Putamen (tissue), 1 donor: ENCODE measurements at places on chromosomes 7 and 10.

- no peak for DNase-seq
These were observed 107.2 kb upstream of the TCF7L2 start for GRCh38 chr10:112842832-112843360.

DNA sequence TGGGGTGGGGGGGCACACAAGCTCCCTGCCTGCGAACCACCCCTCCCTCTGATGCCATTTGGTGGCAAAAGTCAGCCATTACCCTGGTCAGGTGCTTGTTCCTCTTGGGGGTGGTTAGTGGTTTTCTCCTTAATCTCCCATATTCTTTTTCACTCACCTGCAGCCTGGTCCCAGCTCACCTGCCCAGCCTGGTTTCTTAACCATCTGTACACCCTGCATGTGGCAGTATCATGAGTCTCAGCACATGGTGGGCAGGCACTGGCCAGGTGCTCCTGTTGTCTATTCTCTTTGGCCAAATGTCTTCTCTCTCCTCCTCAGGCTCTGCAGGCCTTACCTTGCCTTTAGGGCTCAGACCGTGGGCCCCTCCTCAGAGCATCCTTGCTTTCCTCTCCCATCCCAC lies 30.5 kb downstream of the OGDH start:
- DNase-seq = no peak

DNA sequence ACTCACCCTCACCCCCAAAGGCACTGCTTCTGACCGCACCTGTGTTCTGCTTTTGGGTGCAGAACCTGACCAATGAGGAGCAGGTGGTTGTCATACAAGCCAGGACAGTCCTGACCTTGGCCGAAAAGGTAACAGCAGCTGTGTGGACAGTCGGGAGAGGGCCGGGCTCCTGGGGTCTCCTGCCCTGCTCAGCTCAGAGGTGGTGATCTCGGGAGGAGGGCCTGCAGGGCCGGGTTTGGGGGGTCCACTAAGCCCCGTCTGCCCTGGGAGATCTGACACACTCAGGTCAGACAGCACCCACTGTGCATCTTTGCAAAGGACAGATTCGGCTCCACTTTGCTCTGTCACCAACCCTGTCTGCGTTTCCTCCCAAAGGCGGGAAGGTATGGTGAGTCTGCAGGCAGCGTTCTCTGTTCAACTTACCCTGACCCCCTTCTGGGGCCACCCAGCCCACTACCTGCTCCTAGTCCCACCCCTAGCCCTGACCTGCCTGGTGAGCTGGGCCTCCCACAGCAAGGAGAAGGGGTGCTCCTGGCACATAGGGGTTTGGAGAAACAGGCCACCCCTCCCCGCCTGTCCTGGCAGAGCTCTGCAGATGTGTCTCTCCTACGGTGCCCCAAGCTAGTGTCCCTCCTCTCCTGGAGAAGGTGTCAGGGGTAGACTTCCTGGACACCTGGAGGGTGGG lies 33.7 kb upstream of the DPYSL4 start:
- no peak for DNase-seq

GRCh38 chr7:139602143-139602722 lies 78.7 kb downstream of the CLEC2L start:
- peak; percentile 16 for DNase-seq

DNA sequence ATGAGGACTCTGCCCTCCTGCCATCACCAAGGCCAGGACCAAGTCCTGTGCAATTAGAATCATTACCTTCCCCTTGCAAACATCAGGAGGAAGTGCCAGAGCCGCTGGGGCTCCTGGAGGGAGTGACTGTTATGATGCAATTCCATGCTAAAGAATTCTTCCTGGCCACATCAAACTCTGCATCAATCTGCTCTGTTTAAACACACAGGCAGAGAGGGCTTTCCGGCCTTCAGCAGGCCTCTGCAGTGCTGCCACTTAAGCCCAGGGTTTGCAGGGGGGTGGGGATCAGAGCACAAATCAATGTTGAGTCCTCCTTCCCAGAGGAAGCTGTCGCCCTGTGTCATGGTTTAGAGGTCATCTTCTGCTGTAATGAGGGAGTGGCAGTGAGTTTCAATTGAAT lies 58.1 kb downstream of the CTBP2 start:
- DNase-seq = no peak

DNA sequence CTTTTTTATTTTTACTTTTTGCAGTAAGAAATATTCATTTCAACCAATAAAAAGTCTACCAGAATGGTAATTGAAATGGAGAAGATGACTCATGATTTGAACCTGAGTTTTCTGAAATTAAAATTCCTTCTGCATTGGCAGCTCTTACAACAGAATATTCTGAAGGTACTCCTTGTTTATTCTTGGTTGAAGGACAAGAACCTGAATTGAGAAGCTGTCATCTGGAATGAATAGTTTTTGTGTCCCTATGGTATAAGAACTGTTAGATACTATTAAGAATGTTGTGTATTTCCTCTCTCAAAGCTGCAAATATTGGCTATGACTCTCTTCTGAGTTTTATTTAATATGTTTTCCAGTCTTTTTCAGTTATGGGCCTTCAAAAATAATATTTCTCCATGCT lies 56.1 kb downstream of the CDK1 start:
- no peak for DNase-seq

- no peak for DNase-seq
These were observed 9.1 kb downstream of the WDR86 start for GRCh38 chr7:151400626-151401315.

DNA sequence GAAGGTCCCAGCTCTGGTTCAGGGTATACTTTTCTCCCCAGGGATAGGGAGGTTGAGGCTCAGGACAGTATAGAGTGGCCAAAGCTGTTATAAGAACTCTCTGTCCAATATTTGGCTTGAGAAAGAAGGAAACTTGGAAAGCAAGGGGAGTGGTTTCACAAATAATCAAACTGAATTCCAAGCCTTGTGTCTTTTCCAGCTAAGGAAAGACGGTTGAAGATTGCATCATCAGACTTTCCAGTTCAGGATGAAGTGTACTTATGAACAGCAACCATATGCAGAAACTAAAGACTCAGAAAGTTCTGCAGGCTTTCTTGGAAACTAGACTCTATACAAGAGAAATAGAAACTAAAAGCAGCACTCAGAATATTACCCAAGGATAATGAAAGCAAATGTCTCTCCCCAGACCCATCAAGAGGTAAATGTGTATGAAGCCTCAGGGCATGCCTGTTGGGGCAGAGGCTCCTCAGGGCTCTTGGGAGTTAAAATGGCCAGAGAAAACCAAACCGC lies 46.4 kb downstream of the RAMP3 start:
- no peak for DNase-seq

GRCh38 chr7:122300211-122300932 lies 4.2 kb downstream of the FEZF1 start:
- no peak for DNase-seq

- DNase-seq = peak; percentile 60
These were observed 140.5 kb upstream of the SH2B2 start for GRCh38 chr7:102146122-102146521.

- no peak for DNase-seq
These were observed 3.1 kb upstream of the CALHM2 start for GRCh38 chr10:103455235-103455634.

DNA sequence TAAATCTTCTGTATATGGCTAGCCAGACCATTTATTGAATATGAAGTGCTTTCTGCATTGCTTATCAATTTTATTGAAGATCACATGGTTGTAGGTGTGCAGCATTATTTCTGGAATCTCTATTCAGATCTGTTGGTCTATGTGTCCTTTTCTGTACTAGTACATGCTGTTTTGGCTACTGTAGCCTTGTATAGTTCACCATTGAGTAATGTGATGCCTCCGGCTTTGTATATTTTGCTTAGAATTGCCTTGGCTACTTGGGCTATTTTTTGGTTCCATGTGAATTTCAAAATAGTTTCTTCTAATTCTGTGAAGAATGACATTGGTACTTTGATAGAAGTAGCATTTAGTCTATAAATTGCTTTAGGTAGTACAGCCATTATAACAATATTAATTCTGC lies 1187.2 kb downstream of the XPNPEP1 start:
- no peak for DNase-seq

GRCh38 chr10:95394161-95394880 lies 103.5 kb upstream of the PDLIM1 start:
- DNase-seq = no peak

GRCh38 chr10:71269301-71270288 lies 49.5 kb upstream of the SLC29A3 start:
- DNase-seq = no peak

- DNase-seq = no peak
These were observed 223.0 kb downstream of the ZNF248 start for GRCh38 chr10:37634351-37634880.

DNA sequence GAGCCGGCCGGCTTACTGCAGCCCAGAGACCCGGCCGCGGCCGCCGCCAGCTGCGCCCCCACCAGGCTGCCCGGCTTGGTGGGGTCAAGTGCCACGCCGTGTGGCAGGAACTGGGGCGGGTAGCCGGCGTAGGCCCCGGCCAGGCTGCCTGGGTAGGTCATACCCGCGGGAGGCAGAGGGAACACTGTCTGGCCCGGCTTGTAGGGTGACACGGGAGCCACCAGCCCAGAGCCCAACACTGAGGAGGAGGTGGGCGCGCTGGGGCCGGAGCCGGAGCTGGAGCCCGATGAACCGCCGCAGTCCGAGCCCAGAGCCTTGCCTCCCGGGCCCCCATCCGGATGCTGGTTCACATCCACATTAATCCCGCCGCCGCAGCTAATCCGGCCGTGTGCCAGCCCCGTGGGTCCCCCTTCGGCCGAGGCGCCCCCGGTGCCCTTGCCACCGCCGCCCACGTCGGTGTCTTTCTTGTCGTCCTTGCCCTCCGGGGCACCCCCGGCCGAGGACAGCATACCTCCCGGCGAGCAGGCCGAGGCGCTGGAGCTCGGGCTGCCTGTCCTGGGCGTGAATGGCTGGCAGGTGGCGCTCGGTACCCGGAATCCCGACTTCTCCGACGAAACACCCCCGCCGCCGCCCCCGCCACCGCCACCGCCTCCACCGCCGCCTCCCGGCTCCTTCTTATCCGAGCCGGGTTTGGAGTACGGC lies 2.0 kb downstream of the ZNF503 start:
- no peak for DNase-seq

DNA sequence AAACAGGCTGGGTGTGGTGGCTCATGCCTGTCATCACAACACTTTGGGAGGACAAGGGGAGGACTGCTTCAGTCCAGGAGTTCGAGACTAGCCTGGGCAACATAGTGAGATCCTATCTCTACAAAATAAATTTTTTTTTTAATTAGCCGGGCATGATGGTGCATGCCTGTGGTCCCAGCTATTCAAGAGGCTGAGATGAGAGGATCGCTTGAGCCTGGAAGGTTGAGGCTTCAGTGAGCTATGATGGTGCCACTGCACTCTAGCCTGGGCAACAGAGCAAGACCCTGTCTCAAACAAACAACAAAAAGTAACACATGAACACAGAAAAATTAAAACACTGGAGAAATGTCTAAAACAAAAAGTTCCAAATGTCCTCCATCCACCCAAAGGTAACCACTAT lies 22.9 kb downstream of the PIK3AP1 start:
- DNase-seq = no peak

DNA sequence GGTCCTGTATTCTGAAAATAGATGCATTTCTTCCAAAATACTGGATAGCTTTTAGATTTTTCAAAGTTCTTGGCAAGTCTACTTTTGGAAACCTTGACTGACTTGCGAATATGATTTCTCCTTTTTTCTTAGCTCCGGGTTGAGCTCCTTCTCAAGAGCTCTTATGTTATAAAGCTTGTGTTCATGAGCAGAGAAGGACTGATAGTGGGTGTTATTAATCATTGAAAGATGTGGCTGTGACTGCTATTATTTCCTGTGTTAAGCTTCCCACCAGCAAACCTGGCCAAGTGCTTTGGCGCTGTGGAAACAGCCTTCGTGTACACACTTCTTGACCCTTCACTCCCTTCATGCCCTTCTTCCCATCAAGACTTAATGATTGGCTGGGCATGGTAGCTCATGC lies 98.2 kb downstream of the KIAA1217 start:
- DNase-seq = no peak

DNA sequence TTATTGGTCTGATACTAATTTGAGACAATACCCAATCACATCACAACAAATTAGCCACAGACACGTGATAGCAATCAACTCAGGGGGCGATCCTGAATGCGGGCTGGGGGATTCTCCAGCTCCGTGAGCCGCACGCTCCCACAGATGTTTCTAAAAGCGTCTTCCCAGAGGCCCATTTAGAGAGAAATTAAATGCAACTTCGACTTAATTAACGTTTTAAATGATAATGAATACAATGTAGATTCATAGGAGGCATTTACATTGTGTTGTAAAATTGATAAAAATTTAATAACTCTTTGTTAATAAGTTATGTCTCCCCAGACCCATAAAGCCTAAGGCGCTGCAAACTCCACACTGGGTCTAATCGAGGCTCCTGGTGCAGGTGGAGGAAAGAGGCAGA lies 642.6 kb downstream of the KCNMA1 start:
- no peak for DNase-seq

GRCh38 chr7:7694542-7694941 lies 23.9 kb downstream of the RPA3 start:
- DNase-seq = no peak

DNA sequence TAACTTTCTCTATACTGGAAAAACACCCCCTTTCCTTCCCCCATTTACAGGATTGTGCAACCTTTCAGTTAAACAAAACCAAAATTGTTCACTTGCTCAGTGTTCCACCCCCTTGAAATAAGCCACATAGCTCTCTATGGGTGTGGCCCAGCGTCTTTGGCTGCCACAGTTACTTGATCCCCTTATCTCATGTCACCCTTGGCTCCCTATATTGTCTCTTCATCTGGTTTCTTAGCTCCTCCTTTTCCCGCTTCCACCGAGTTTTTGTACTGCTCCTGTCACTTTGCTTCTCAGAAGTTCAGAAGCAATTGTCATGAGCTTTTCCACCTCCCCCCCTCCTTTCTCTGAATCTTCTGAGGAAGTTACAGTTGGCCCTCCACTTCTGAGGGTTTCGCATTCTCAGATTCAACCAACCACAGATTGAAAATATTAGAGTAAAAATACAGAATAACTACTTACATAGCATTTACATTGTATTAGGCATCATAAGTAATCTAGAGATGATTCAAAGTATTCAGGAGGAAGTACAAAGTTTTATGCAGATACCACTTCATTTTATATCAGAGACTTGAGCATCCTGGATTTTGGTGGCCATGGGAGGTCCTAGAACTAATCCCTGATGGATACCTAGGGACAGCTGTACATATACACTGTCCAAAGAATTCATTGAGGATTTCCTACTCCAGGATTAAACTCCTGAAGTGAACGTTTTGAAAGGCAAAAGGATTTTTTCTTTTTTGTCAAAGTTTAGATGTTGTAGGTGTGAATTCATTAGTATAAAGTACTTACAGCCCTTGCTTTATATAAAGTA lies 60.4 kb downstream of the ADD3 start:
- no peak for DNase-seq
